AG04449 (cell line): ENCODE measurements at places on chromosomes 13 and 19.

- DNase-seq: no peak
Observed at GRCh38 chr19:6604906-6605305, 14.0 kb upstream of the CD70 start.

DNA sequence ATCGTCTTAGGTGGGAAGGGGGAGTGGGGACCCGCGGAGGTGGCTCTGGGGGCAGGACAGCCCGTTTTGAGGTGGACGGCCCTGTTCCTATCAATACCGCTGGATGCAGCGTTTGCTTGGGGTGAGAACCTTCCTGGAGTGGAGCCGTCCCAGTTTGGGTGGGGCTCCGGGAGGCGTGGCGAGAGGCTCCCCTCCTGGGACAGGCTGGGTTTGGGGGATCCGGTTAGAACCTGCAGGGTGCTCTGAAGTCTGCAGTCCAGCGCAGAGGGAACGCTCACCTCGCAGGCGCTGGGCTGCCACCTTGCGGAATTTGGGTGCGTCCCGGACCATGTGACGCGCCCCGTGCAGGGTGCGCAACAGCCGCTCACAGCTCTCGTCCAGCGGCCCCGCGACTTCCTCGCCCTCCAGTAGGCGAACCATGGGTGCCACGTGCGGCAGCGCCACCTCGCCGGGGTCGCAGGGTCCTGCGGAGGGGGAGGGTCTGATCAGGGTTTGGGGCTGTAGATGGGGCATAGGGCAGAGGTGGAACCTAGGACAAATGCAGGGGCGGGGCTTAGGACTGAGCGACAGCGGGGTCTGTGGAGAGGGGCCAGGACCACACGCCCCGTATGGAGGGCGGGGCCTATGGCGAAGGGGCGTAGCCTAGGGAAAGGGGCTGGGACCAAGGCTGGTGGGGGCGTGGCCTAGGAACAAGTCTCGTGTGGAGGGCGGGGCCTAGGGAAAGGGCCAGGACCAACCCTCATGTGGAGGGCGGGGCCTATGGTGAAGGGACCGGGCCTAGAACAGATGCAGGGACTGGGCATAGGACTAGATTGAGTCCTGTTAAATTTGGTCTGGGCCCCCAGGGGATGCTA lies 13.8 kb downstream of the SH2D3A start:
- DNase-seq: no peak

- DNase-seq: no peak
Observed at GRCh38 chr13:78674638-78675037, 15.7 kb upstream of the OBI1 start.

- DNase-seq: no peak
Observed at GRCh38 chr19:19316082-19316481, 4.2 kb downstream of the SUGP1 start.

DNA sequence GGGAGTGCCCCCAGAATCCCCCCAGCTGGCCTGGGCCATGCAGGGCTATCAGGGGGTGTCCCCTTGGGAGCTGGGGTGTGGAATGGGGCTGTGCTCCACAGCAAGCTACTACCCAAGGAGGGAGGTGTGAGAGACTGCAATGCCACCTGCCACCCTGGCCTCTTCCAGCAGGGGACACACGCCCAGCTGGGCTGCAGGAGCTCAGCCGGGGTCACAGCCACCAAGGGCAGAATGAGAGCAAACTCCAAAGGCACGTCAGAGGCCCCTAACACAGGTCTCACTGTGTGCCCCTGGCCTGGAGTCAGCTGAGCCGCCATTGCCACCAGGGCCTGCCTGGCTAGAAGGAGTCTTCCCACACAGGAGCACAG lies 55.5 kb downstream of the MLLT1 start:
- no peak for DNase-seq

DNA sequence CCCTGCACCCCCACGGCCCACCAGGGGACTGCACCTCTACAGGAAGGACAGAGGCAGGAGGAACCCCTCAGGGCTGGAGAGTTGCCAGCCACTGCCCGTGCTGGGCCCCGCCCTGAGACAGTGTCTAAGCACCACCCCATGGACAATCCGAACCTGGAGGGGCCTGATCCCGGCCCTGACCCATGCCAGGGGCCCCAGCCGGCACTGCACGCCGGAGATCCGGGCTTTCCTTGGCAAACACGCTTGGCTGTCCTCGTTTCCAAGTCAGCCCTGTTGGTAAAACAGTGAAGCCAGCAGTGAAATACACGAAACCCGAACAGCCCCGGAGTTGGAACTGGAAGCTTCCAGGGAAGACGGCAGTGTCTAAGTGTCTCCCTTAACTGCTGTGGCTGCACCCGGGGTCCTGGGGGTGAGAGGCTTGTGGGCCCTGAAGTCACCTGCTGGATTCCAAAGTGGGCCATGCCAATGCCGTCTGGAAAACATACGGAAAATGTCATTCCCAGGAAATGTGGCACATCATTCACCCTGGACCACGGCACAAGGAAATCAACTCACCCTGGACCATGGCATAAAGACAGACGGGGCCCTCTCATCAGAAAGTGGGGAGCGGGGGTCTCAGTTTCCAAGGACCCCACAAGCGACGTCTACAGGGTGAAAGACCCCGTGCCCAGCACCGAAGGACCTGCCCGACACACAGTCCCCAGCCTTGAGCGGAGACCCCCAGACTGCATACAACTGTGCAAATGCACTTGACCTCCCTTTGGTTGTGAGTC lies 30.9 kb downstream of the RASA3 start:
- DNase-seq: no peak

DNA sequence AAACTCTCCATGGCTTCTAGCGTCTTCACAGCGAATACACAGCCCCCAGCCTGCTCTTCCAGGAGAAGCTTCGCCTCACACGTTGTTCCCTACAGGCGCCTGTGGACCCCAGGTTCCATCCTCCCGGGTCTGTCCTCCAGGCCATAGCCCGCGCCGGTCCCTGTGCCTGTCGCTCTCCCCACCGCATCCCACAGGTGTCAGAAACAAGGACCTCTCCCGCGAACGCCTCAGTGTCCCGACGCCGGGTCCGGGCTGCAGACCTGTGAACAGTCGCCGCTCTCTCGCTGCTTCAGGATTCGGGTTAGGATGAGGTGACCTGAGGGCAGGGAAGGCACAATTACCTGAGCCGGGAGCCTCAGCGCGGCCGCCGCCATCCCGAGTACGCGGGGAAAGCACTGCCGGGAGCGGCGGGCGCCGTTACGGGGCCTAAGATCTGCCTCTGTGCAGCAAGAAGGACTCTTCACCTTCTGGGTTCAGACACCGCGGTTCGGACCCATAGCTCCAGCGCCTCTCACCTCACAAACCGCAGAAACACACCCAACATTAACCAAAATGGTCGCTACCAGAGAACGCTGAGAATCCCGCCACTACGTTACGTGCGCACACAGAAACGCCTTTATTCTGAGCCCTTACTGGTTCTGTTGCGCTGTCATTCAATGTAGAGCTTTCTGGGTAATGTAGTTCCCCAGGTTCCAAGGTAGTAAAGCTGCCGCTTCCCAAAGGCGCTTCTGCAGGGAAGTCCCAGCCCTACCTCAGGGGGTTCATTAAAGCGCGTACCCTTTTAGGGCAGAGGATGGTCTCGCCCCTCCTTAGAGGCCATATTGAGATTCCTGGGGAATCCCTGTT lies at the start of gene ZNF418:
Gene ZNF418 (minus strand): TSS at position 583 of the 846 bp plus-strand sequence. CDS start 1,580 bp downstream, outside the sequence.
- DNase-seq: peak; percentile 26

DNA sequence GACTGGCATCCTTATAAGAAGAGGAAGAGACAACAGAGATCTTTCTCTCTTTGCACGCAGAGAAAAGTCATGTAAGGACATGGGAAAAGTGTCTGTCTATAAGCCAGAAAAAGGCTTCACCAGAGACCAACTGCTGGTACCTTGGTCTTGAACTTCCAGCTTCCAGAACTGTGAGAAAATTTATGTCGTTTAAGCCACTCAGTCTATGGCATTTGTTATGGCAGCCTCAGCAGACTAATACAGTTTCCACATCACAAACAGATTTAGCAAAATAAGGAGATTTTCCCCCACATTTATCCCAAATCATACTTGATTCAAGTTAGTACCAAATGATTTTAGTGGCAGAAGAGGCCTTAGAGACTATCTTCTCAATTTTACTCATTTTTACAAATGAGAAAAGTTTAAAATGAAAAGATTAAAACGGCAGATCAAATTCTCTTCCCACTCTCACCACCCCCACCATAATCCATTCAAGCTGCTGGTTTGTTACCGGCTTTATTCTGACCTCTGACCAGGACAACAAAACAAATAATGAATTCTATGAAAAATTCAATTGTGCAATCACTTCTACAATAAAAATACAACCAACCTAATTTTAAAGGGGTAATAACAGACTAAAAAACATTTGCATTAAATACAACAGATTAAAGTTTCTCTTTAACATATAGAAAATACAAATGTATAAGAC lies 316.3 kb downstream of the TBC1D4 start:
- DNase-seq: no peak

DNA sequence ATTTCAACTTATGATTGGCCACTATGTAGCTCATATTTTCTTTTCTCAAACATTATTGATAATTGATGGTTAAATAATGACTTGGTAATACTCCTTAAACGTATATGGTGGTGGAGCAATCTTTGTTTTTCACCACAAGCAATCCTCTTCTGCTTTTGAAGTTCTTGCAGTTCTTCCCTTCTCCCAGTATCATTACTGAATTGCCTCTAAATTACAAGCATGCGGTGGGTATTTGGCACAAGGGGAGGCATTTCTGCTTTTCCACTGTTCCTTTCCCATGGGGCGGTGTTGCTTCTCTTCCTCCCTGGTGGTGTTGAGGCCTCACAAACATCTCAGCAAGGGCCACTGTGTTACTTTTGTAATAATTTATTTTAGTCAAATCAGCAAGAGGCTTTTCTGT lies 234.4 kb upstream of the RXFP2 start:
- DNase-seq: no peak

GRCh38 chr19:55676889-55677505 lies 2.0 kb downstream of the EPN1 start:
- DNase-seq: no peak

- no peak for DNase-seq
Observed at GRCh38 chr13:41541142-41541938, 84.0 kb downstream of the RGCC start.

GRCh38 chr13:79011179-79011578 lies 352.2 kb upstream of the OBI1 start:
- no peak for DNase-seq
